ENCODE measurements at places on chromosomes 3 and 15.

DNA sequence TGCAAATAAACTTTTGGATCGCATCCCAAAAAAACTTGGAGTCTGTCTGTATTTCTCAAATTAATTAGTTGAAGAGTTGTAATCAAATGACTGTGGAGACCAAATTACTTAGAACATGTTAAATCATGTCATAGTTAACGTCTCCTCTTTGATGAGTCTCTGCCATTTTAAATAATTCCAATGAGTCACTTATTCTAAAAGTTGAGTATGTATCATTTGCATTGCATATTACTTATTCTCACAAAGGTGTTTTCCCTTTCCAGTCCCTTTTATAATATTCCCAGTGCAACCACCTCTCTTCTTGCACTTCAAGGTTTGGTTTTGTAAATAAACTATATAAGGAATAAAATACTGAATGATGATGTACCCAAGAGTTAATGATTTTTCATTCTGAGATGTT lies 36.0 kb upstream of the MBNL1 start:
- no peak for DNase-seq

GRCh38 chr3:48656841-48657281 lies 5.8 kb downstream of the CELSR3 start:
- DNase-seq = no peak

DNA sequence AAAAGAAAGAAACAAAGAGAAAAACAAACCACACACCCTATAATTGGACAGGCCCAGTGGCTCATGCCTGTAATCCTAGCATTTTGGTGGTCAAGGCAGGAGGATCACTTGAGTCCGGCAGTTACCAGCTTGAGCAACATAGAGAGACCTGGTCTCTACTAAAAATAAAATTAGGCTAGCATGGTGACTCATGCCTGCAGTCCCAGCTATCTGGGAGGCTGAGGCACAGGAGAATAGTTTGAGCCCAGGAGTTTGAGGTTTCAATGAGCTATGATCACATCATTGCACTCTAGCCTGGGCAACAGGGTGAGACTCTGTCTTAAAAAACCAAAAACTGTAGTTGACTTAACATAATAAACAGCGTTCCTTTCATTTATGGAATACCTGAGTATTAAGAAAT lies 72.3 kb upstream of the ST3GAL6 start:
- DNase-seq = no peak

- DNase-seq = no peak
These were observed 1.2 kb downstream of the EIF1B start for GRCh38 chr3:40310705-40311104.

DNA sequence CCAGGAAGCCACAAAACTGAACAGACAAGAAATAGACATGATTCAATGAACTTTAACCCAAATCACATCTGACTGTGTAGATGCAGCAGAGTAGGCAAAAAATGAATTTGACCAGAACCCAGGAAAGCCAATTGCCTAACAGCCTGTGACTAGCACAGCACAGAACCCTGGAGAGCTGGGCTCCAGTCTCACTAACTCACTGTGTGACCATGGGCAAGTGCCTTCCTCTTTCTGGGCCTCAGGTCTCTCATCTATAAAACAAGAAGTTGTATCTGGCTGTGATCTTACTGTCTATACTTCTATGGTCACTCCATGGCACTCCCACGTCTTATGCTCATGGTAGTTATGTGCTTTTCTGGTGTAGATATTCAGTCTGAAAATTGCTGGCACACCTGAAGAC lies 48.1 kb upstream of the USP3 start:
- no peak for DNase-seq

DNA sequence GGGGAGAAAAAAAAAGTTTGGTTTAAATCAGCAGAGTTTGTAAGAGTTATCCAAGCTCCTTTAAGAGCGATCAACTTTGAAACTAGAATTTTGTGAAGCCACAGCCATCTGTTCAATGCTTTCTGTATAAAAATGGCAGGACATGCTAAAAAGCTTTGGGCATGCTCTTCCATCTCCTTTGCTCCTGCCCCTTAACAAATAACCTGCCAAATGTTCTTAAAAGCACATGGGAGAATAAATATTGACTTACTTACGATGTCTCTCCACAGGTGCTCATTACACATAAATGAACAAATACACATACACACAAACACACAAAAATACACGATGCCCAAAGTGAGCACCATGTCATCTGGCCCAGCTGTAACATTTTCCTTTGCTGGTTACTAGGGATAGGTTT lies 211.8 kb upstream of the DPH6 start:
- DNase-seq = no peak

GRCh38 chr15:95018888-95019545 lies 787.7 kb downstream of the MCTP2 start:
- DNase-seq = no peak

DNA sequence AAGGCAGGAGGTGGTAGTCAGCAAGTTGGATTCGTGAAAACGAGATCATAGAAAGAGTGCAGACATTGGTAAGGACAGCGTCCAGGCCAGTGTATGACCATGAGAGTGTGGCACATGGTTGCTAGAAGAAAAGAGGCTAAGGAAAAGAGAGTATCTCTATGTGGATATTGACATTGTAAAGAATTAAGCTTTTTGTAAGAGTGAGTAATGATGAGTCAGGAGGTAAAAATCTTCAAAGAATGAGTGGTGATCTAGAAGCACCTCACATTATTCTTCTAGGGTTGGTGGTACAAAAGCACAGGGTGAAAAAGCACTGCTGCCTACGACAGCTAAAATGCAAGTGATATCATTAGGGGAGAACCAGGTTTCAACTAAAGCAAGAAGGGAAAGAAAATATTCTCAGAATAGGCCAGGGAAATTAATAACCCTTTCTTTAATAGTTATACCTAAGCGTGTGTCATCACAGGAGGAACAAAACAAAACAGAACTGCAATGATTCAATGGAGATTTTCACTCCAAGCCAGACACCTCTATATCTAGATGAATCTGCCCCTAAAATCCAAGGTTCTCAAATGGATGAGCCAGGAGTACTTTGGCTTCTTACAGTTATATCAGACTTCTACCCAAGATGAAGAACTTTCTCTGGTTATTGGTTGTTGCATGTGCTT lies 884.7 kb downstream of the NAALADL2 start:
- no peak for DNase-seq

GRCh38 chr3:21587894-21588293 lies 163.1 kb downstream of the ZNF385D start:
- DNase-seq = no peak

DNA sequence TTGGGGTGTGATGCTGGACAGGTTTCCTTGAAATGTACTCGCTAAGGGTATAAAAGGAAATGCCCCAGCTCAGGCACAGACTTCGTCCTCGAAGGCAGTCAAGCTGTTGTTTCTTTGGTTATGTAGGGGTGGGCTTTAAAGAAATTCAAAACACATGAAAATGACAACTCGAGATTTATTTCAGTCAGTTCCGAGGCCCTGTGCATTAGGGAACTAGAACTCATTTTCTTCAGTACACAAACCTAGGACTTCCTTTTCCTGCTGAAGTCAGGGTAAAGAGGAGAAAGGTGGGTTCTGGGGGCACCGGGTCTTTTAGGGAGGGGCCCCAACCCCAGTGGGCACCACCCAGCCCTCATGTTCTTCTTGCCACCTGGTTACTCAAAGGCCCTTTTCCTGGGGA lies 7.7 kb downstream of the CCR9 start:
- DNase-seq = no peak

GRCh38 chr15:80618685-80619400 lies 76.3 kb upstream of the ABHD17C start:
- no peak for DNase-seq

DNA sequence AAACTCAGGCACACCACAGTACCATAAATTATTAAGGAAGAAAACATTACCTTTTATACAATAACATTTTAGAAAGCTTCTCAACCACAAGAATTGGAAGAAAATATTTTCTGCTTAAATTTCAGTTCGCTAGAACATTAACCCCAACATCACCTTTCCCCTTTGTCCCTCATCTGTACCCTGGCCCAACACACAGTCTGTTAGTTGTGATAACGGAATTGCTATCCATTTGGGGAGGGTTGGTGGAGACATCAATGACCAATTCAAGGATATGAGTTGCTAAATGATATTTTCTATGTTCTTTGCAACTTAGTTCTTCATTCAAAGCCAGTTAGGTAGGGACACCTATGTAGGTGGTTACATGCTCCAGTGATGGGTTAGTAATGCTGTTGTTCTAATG lies 5.8 kb downstream of the EID1 start:
- DNase-seq = no peak

DNA sequence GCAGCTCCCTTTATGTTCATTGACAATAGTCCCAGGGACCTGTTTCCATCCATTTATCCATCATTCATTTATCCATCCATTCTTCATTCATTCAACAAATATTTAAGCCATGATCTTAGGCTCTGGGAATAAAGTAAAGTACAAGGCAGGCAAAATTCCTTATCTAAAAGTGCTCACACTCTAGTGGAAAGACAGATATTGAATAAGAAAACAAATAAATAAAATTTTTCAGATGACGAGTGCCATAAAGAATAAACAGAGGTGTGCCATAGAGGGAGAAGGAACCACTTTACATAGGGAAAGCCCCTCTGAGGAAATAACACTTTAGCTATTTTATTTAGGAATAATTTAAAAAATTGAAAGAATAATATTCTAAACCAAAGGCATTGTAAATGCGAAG lies 76.2 kb downstream of the COL8A1 start:
- no peak for DNase-seq

- no peak for DNase-seq
These were observed 23.6 kb downstream of the ZBTB38 start for GRCh38 chr3:141391991-141392316.

DNA sequence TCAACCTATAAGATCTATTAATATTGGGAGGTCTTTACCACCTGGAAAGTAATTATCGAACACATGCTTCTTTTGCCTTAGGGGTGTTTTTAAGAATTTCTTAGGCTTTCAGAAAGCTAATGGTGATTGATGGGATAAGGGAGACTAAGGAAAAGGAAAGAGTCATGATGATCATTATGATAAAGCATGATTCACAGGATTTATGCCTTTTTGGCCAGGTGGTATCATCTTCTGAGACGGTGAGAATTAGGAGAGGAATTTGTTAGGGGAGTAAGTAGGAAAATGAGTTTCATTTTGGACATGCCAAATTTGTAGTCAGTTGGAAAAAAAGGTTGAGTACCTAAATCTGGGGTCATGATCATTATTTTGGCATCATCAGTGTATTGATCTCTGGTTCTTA lies 8.9 kb downstream of the ARMC8 start:
- no peak for DNase-seq

DNA sequence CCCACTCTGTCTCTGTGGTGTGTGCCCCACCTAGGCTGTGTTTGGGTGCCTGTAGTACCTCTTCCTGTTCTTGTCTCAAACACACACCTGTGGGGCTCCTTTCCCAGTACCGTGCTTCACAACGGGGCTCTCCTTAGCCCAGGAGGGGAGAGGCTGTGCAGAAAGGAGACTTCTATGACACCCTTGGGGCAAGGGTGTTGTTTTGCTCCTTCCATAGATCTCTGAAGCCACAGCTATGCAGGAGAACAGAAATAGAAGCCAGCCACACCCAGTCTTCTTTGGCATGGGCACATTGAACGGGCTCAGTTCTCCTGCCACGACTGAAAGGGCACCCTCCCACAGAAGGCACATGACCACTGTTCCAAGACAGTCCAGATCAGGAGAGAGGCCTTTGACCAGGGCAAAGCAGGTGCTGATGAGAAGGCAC lies 74.3 kb downstream of the LIPC start:
- DNase-seq = no peak

- no peak for DNase-seq
These were observed 75.3 kb upstream of the LEKR1 start for GRCh38 chr3:156750874-156751245.

GRCh38 chr15:93152360-93152759 lies 63.3 kb upstream of the RGMA start:
- DNase-seq = no peak

GRCh38 chr3:133521946-133522345 lies 51.5 kb upstream of the CDV3 start:
- DNase-seq = no peak

DNA sequence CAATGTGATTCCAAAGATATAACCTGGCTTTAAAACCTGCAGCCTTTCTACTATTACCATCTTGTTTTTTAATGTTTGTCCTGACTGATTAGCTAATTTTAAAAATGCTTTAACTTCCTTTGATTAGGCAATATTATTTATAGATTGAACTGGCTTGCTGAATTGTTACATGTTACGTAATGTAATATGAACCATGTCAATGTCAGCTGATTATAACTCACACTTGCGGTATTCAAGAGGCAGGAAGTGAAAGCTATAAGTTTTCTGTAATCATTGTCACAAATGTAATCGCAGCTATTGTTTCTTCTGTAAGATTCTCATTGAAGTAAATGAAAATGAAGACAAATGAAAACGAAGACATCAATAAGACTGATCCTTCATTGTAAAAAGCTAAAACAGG lies 146.8 kb downstream of the ROBO2 start:
- DNase-seq = no peak

DNA sequence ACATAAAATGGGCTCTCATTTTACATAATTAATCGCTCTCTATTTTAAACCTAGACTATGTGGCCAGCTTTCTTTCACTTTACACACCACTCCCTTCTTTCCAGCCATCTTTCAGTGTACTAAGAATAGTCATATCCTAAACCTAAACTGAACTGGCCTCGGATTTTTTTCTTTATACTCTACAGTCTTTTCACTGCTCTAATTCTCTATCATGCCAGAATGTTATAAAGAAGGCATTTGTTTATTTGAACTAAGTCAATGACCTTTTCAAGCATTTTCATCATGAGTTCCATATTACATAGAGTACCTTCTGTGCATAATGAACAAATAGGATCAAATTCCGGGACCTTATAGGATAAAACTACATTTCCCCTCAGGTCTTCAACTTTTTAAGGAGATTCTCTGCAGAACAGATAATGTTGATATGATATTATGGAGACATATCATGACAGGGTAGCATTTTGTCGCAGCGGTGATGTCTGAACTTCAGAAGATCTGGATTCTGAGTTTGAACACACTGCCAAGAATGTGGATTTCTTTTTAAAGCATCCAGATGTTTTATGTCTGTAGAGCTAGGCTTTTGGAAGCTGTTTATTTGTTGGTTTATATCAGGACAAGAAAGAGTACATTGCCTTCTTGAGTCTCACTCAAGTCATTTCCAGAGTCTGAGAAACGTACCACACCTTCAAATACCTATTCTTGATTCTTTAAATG lies 1047.3 kb downstream of the MCTP2 start:
- no peak for DNase-seq

- no peak for DNase-seq
These were observed 334.6 kb downstream of the GABRB3 start for GRCh38 chr15:26438316-26438715.

DNA sequence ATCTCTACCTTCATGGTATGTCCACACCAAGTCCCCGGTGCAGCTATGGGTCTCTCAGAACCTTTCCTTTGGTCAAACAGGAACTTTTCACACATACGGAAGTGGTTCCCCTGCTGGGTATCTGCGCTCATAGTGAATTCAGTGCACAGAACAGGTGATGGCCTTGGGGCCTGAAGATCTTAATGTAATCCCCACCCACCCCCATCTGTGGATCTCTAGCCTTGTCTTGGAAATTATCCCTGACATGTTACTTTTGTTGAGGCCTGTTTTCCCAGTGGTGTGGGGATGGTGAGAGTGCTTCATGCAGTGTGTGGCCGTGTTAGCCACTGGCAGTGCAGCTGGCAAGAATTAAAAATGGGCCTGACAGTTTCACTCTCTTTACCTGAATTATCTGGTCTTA lies 71.9 kb upstream of the MYZAP start:
- DNase-seq = no peak

- DNase-seq = no peak
These were observed 147.3 kb upstream of the DPH6 start for GRCh38 chr15:35693286-35693685.

- DNase-seq = no peak
These were observed 706.6 kb downstream of the SI start for GRCh38 chr3:164371681-164372080.

GRCh38 chr3:47515864-47516319 lies 2.4 kb upstream of the ELP6 start:
- DNase-seq = no peak

All from stimulated activated CD4-positive, alpha-beta T cell treated with anti-CD3 and anti-CD28 coated beads, TNF-alpha, amount 100 ng/mL, for 48 hours (primary cell).